Epithelial cell of proximal tubule (primary cell): ENCODE measurements at places on chromosomes 5 and 9. TPM values are rescaled to one million over a fixed set of nuclear protein-coding genes. Genes with fewer than 3 reads are reported as not detected.

Gene WNT8A
- total RNA-seq = not detected in 2 replicates

Gene EGFL7
- total RNA-seq = 15.6 and 35.0 TPM in 2 replicates

Gene SHISAL2B
- total RNA-seq = not detected in 2 replicates

Gene SPATA31D4
- not detected in 2 replicates for total RNA-seq

Gene ARSI
- total RNA-seq = 2.3 and 5.7 TPM in 2 replicates

Gene PRLR
- 0.22 and 0.35 TPM in 2 replicates for total RNA-seq

Gene WDR70
- total RNA-seq = 19.0 TPM in 2 replicates

Gene LHX2
- total RNA-seq = not detected in 2 replicates

Gene AIF1L
- 52.5 and 71.6 TPM in 2 replicates for total RNA-seq

Gene GFI1B
- not detected in 2 replicates for total RNA-seq

Gene PKD2L2
- not detected in 2 replicates for total RNA-seq

Gene FAM153A
- 0.12 TPM in 1 of 2 replicates, not detected in the other for total RNA-seq

Gene C5orf52
- total RNA-seq = not detected in 2 replicates

Gene SLC36A3
- not detected in 2 replicates for total RNA-seq

Gene MAP1B
- total RNA-seq = 234 and 305 TPM in 2 replicates

Gene STPG3
- not detected in 2 replicates for total RNA-seq

Gene GABRP
- not detected in 2 replicates for total RNA-seq

Gene CA9
- total RNA-seq = 0.43 TPM in 1 of 2 replicates, not detected in the other

Gene SNAPC4
- total RNA-seq = 15.0 and 22.4 TPM in 2 replicates

Gene ADGRD2
- total RNA-seq = not detected in 2 replicates

Gene FAM221B
- not detected in 2 replicates for total RNA-seq

Gene LCN1
- not detected in 2 replicates for total RNA-seq

Gene MED10
- total RNA-seq = 28.3 and 38.3 TPM in 2 replicates

Gene BAAT
- 0.07 TPM in 1 of 2 replicates, not detected in the other for total RNA-seq

Gene RNF183
- 3.9 TPM in 1 of 2 replicates, not detected in the other for total RNA-seq

Gene CDH9
- total RNA-seq = not detected in 2 replicates

Gene SLC24A2
- not detected in 2 replicates for total RNA-seq

Gene PCDHGA1
- 0.29 and 0.75 TPM in 2 replicates for total RNA-seq

Gene SLC45A2
- total RNA-seq = not detected in 2 replicates

Gene GTF3C4
- 7.2 and 13.3 TPM in 2 replicates for total RNA-seq

Gene INSL6
- total RNA-seq = not detected in 2 replicates

Gene CCL27
- total RNA-seq = not detected in 2 replicates

Gene JADE2
- total RNA-seq = 20.3 and 21.6 TPM in 2 replicates

Gene TAF11L11
- 1.8 TPM in 1 of 2 replicates, not detected in the other for total RNA-seq
